ENCODE measurements at places on chromosomes 6 and 20.

DNA sequence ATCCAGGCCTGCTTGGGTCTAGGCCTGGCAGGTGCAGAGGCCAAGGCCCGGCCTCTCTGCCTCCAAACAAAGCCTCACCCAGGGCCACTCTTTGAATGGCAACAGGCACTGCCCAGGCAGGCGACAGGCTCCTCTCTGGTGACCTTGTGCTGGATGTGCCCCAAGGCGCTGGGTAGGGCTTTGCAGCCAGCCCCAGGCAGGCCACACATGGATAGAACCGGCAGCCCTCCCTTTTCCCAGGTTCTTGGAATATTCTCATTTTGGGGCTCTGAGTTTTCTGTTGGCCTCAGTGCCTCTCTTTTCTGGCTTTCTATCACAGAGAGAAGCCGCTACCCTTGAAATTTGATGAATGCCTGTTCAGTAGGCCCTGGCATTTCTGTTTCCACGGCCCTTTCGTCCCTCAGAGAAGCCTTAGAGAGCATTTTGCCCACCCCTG is 18.9 kb downstream of the PKIG start:
- DNase-seq = no peak

- DNase-seq = peak; percentile 72
Measured at GRCh38 chr6:14211562-14211942, 94.0 kb downstream of the CD83 start.

- no peak for DNase-seq
Measured at GRCh38 chr6:69063401-69063800, 428.3 kb downstream of the ADGRB3 start.

- no peak for DNase-seq
Measured at GRCh38 chr20:57653910-57654309, 33.7 kb upstream of the ZBP1 start.

DNA sequence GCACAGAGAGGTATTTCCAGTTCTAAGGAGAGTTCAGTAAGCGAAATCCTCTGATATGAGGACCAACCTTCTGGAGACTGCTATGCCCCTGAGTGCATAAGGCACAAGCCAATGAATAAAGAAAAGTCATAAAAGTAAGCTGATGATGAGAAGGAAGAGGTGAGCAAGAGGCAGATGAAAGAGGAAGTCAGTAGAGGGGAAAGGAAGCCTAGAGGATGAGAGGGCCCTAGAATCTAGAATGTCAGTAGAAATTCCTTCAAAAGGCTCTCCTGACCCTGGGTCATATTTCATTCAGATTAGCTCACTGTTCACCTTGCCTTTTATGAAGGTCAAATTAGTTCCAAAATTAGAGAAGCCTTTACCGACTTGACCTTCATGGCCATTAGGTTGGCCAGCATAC is 209.2 kb downstream of the CD83 start:
- DNase-seq = no peak

GRCh38 chr6:111485342-111485741 is 2.3 kb upstream of the REV3L start:
- DNase-seq = peak; percentile 35

GRCh38 chr6:144145541-144145940 is 4.8 kb upstream of the STX11 start:
- no peak for DNase-seq

DNA sequence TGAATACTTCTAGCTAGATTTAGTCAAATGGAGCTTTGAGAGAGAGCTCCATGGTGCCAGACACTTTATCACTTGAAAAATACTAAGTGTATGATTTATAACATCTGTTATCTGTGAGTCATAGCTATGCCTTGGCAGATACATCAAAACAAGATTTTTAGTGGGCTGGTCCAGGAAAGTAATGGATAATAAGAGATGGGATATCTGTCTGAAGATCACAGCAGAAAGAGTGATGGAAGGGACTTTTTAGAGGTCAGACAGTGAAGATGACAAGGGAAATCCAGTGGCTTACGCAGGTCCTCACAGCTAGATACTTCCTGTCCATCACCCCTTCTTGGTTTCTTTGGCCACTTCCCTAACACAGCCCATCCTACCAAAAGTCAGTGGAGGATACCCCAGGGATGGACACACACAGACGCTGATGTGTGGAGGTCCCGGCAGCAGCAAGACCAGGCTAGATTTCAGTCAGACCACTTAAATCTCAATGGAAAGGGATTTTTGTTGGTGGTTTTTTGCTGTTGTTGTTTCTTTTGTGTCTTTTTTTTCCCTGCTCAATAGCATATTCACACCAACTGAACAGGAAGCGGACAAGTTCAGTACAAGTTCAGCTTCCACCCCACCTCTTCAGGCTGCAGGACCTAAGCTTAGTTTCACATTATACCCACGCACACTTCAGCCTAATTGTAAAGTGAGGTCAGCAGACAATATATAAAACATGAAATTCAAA is 209.3 kb downstream of the ALDH8A1 start:
- no peak for DNase-seq

All from lung (tissue), 17 donors.